Adrenal gland (tissue), 19 donors: ENCODE measurements at places on chromosomes 11 and 22. TPM values are rescaled to one million over a fixed set of nuclear protein-coding genes. Genes with fewer than 3 reads are reported as not detected.
A peak's percentile ranks its signal among the peaks of the same experiment; 100 is the strongest.

PAX6 gene
- total RNA-seq: 0.35 TPM

CHRDL2 gene
- 0.76 TPM for total RNA-seq

MMP3 gene
- not detected for total RNA-seq

TRPC6 gene
- total RNA-seq: 0.32 TPM

GRCh38 chr11:125494561-125494960 lies 1.5 kb downstream of the FEZ1 start:
- no peak overlapping the region for H3K4me3 ChIP-seq
- H3K4me1 ChIP-seq: peaks cover 3% of the 10 kb centered on the region
- DNase-seq: no peak

- H3K27me3 ChIP-seq: peaks cover 16% of the 10 kb centered on the region
- no peaks in the 10 kb centered on the region for H3K4me1 ChIP-seq
- no peak overlapping the region for H3K27ac ChIP-seq
- H3K4me3 ChIP-seq: no peak overlapping the region
Observed at GRCh38 chr11:3226846-3227567, 5.2 kb downstream of the MRGPRE start.

- DNase-seq: no peak
- no peak overlapping the region for H3K27ac ChIP-seq
- no peak overlapping the region for H3K4me3 ChIP-seq
Observed at GRCh38 chr11:131658952-131659351, 288.5 kb downstream of the NTM start.

GRCh38 chr11:9210224-9210921 lies 54.8 kb downstream of the DENND5A start:
- H3K27ac ChIP-seq: no peak overlapping the region
- no peaks in the 10 kb centered on the region for H3K27me3 ChIP-seq
- DNase-seq: no peak
- no peak overlapping the region for H3K4me3 ChIP-seq

- H3K4me3 ChIP-seq: no peak overlapping the region
- no peak overlapping the region for H3K27ac ChIP-seq
- H3K4me1 ChIP-seq: no peaks in the 10 kb centered on the region
- DNase-seq: no peak
- H3K27me3 ChIP-seq: no peaks in the 10 kb centered on the region
Observed at GRCh38 chr11:33651555-33651954, 49.1 kb downstream of the C11orf91 start.

GRCh38 chr11:12715941-12716340 lies 41.7 kb downstream of the TEAD1 start:
- no peaks in the 10 kb centered on the region for H3K36me3 ChIP-seq
- no peaks in the 10 kb centered on the region for H3K27me3 ChIP-seq
- no peak overlapping the region for H3K4me3 ChIP-seq
- H3K27ac ChIP-seq: no peak overlapping the region
- peak; percentile 30 for DNase-seq

DNA sequence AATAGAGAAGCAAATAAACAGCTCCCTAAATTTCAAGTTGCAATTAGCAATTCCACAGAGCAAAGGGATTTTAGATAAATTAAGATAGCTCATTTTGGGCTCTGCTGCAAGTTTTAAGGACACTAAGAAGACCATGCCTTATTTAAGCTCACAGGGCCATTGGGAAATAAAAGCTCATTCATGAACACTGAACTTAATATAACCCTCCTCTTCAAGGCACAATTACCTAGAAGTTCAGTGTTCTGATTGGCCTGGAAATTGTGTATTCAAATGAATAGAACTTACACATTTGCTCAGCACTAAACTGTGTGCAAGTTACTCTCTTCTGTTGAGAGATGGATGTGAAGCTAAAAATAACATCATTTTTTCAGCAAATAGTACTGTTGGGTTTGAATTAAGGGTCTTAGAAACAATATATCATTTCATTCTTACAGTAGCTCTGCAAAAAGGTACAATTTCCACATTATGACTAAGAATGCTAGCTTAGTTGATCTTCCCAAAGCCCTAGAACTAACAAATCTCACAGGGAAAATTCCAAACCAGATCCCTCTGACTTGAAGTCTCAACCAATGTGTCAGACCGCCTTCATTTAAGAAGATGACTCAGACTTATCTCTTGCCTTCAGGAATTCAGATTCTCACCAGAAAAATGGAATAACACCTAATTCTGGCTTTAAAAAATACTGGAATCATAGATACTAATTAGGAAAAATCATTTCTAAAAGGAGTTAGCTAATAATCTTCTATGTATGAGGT lies 87.4 kb upstream of the LRRC55 start:
- H3K36me3 ChIP-seq: no peaks in the 10 kb centered on the region
- no peaks in the 10 kb centered on the region for H3K4me1 ChIP-seq
- no peak overlapping the region for H3K4me3 ChIP-seq
- H3K27me3 ChIP-seq: no peaks in the 10 kb centered on the region
- no peak for DNase-seq

- H3K27ac ChIP-seq: peak overlapping the region; percentile 63
- DNase-seq: no peak
- H3K27me3 ChIP-seq: no peaks in the 10 kb centered on the region
Observed at GRCh38 chr11:119365071-119365591, 16.4 kb downstream of the USP2 start.

- no peaks in the 10 kb centered on the region for H3K4me1 ChIP-seq
- H3K4me3 ChIP-seq: no peak overlapping the region
- no peak overlapping the region for H3K27ac ChIP-seq
Observed at GRCh38 chr22:17098379-17098819, 13.6 kb downstream of the IL17RA start.

- H3K27me3 ChIP-seq: no peaks in the 10 kb centered on the region
- no peak overlapping the region for H3K4me3 ChIP-seq
- no peak for DNase-seq
- H3K4me1 ChIP-seq: no peaks in the 10 kb centered on the region
Observed at GRCh38 chr11:15212876-15213275, 98.2 kb downstream of the INSC start.

GRCh38 chr11:11472106-11472505 lies 119.1 kb upstream of the CSNK2A3 start:
- no peaks in the 10 kb centered on the region for H3K27me3 ChIP-seq
- no peaks in the 10 kb centered on the region for H3K36me3 ChIP-seq
- H3K4me3 ChIP-seq: no peak overlapping the region
- DNase-seq: no peak
- H3K27ac ChIP-seq: no peak overlapping the region

GRCh38 chr11:65559951-65560537 lies 1.9 kb upstream of the LTBP3 start:
- H3K4me1 ChIP-seq: peaks cover 38% of the 10 kb centered on the region
- peak; percentile 63 for DNase-seq
- H3K27me3 ChIP-seq: no peaks in the 10 kb centered on the region

DNA sequence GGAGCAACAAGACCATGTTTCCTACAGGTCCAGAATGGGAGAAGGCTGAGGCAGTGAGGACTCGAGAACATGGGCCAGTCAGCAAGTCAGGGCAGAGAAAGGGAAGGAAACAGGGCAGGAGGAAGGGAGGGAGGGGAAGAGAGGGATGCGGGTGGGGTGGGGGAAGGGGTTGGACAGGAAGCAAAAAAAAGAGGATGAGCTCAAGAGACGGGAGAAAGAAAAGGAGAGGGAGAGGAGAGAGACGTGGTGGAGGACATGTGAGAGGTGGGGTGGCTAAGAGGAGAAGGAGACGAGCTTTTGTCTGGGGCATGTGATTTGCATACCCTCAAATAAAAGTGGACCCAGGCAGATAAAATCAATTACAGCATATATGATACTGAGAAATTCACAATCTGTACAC lies 389.5 kb upstream of the B3GAT1 start:
- no peaks in the 10 kb centered on the region for H3K36me3 ChIP-seq
- H3K27ac ChIP-seq: no peak overlapping the region
- H3K27me3 ChIP-seq: peaks cover 11% of the 10 kb centered on the region
- no peak overlapping the region for H3K4me3 ChIP-seq
- no peaks in the 10 kb centered on the region for H3K4me1 ChIP-seq
- no peak for DNase-seq

DNA sequence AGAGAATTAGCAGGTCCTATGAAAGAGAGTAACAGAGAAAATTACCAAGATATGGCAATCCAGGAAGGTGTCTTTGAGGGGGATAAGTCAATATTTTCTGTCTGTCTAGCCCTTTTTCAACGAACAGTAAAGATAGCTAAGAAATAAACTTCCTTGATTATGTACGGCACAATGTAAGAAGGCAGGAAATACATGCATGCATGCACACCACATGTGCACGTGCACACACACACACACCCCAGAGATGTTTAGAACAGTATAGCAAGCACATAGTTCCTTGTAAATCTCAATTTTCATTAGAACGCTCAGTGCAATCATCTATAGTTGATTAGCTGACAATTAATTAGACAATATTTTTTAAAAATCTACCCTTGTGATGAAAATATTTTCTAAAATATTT lies 74.7 kb downstream of the MPPED2 start:
- H3K27ac ChIP-seq: no peak overlapping the region
- no peaks in the 10 kb centered on the region for H3K36me3 ChIP-seq
- no peak overlapping the region for H3K4me3 ChIP-seq
